ENCODE measurements at places on chromosomes 4 and X.
A peak's percentile ranks its signal among the peaks of the same experiment; 100 is the strongest.

- no peak overlapping the region for H3K27ac ChIP-seq
- H3K27me3 ChIP-seq = no peaks in the 10 kb centered on the region
- no peak for DNase-seq
- H3K4me3 ChIP-seq = no peak overlapping the region
These were observed 12.6 kb downstream of the BCOR start for GRCh38 chrX:40085102-40085551.

DNA sequence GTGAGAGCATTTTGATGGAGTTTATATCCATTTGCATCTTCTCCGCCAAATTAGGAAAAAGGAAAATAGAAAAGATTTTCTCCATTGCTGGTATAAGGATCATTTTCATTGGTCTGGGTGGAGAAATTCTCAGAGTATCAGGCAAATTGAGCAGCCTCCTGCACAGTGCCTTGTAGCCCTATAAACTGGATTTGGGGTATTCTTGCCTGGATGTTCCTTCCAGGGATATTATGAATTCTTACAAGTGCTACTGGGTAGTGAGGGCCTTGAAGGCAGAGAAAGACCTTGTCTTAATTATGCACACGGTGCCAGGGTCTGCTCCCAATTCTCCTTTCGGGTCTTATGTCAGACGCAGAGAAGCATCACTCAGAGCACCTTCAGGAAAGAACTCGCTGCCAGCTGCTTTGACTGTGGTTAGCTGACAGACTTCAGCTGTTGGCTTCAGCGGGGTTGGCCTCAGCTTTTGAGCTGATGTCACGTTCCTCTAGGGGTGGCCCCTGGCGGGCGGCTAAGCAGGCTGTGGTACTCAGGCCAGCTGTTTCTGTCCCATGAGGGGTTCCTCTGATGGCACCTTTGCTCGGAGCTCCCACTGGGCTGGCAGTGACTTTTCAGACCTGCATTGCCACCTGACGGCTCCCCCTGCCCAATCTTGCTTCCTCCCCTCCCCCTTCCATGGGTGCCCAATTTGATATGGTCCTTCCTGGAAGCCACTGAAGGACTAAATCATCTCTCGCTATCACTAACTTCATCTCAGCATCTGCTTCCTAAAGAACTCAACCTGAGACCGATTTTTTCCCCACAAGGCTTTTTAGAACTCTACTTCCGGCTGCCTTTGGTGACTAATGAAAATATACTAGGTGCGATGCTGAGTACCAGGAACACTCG lies 519.5 kb downstream of the BCOR start:
- peaks cover 10% of the 10 kb centered on the region for H3K4me1 ChIP-seq
- no peaks in the 10 kb centered on the region for H3K27me3 ChIP-seq
- DNase-seq = peak; percentile 9
- H3K27ac ChIP-seq = no peak overlapping the region
- peak overlapping the region; percentile 25 for H3K4me3 ChIP-seq
- no peaks in the 10 kb centered on the region for H3K36me3 ChIP-seq

- no peaks in the 10 kb centered on the region for H3K27me3 ChIP-seq
- no peaks in the 10 kb centered on the region for H3K36me3 ChIP-seq
- DNase-seq = no peak
- no peak overlapping the region for H3K4me3 ChIP-seq
These were observed 129.0 kb downstream of the AFF2 start for GRCh38 chrX:148629434-148629833.

DNA sequence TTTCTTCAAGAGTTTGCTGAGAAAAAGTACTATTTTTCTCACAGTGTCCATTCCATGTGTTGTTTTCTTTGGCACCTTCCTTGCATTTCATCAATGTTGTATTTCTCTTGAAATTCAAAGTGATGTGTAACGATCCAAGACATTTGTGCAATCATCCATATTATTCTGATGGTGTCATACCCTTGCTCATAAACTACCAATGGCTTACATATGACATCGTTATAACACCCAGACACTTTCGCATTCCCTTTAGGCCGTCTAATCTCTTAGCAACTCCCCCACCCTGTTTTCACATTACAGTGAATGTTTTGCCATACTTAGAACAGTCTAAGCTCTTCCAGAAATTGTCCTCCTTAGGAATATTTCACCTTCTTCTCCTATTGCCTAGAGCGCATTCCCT lies 1779.0 kb downstream of the PCDH7 start:
- H3K4me1 ChIP-seq = no peaks in the 10 kb centered on the region
- no peak overlapping the region for H3K4me3 ChIP-seq
- H3K27me3 ChIP-seq = no peaks in the 10 kb centered on the region
- no peak for DNase-seq
- H3K36me3 ChIP-seq = no peaks in the 10 kb centered on the region

GRCh38 chr4:80931631-80932081 lies 98.9 kb upstream of the BMP3 start:
- H3K27ac ChIP-seq = no peak overlapping the region
- DNase-seq = no peak
- H3K36me3 ChIP-seq = no peaks in the 10 kb centered on the region

DNA sequence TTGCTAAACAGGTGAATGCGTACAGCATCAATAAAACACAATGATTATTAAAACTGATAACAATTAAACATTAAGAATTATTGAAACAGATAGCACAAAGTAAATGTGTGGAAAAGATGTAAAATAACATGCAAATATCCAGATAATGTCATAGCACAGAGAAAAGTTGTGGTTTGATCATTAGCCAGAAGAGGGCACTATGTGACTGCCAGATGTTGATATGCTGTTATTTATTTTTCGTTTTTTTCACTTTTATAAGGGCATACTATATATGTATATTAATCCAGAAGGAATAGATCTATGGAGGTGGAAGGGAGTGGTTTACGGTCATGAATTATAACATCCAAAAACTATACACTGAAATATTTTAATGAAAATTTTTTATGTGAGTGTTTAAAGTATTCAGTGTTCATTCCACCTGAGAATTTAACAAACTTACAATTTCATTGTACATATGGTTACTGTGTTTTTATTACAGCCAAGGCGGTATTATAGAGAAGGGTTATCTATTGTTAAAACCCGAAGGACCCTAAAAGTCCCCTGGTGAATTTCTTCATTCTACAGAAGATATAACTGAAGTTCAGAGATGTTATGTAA lies 211.9 kb upstream of the UGT8 start:
- DNase-seq = no peak
- no peaks in the 10 kb centered on the region for H3K36me3 ChIP-seq
- no peaks in the 10 kb centered on the region for H3K4me1 ChIP-seq
- H3K4me3 ChIP-seq = no peak overlapping the region

GRCh38 chr4:83926950-83927349 lies 391.0 kb downstream of the GPAT3 start:
- no peaks in the 10 kb centered on the region for H3K4me1 ChIP-seq
- no peak for DNase-seq
- no peaks in the 10 kb centered on the region for H3K27me3 ChIP-seq
- H3K27ac ChIP-seq = no peak overlapping the region

All from CD4-positive, alpha-beta T cell (primary cell).